IgD-negative memory B cell (primary cell): ENCODE measurements at places on chromosomes 1 and 21. TPM values are rescaled to one million over a fixed set of nuclear protein-coding genes. Genes with fewer than 3 reads are reported as not detected.

The KRTAP12-2 gene
- not detected for polyA plus RNA-seq

The PLA2G2F gene
- polyA plus RNA-seq, result not detected

The CD1B gene
- not detected for polyA plus RNA-seq

The GPR37L1 gene
- polyA plus RNA-seq, result 0.11 TPM

The LIN28A gene
- polyA plus RNA-seq, result not detected

The TEDDM1 gene
- polyA plus RNA-seq, result 0.08 TPM

The CDK11B gene
- 19.9 TPM for polyA plus RNA-seq

The C1orf167 gene
- not detected for polyA plus RNA-seq

The GPR25 gene
- 41.1 TPM for polyA plus RNA-seq

The RNF19B gene
- 2.6 TPM for polyA plus RNA-seq

The IQGAP3 gene
- polyA plus RNA-seq, result not detected

The TMPRSS3 gene
- polyA plus RNA-seq, result not detected

The RIPPLY3 gene
- not detected for polyA plus RNA-seq

The PIK3R3 gene
- polyA plus RNA-seq, result 0.24 TPM

The PDE9A gene
- not detected for polyA plus RNA-seq

The CCDC185 gene
- polyA plus RNA-seq, result not detected
